LoVo (cell line): ENCODE measurements at places on chromosomes 2 and 18.

DNA sequence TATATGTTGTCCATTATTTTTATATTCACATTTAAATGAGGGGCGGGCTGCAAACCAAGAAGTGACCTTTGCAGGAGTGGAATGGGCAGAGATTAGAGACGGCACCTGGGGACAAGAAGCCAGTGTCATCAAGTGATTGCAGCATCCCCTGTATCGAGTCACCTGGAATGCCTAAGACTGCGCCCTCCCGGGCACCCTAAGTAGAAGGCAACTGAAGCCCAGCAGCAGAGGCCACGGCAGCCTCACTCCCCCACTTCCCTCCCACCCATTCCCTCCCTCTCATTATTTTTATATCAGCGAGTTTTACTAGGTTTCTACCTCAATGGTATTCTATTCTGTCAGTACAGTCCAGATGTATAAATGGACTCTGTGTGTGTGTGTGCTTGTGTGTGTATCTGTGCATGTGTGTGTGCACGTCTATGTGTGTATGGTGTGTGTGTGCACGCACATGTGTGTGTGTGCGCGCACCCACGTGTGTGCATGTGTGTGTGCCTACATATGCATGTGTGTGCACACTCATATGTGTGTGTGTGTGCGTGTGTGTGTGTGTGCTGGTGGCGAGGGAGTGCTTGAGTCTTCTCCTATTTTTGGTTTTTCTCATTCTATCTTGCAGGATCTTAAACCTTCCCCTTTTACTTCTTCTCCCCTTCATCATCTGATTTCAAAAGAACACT, 106.8 kb upstream of the SLC66A3 start:
- DNase-seq, result no peak

DNA sequence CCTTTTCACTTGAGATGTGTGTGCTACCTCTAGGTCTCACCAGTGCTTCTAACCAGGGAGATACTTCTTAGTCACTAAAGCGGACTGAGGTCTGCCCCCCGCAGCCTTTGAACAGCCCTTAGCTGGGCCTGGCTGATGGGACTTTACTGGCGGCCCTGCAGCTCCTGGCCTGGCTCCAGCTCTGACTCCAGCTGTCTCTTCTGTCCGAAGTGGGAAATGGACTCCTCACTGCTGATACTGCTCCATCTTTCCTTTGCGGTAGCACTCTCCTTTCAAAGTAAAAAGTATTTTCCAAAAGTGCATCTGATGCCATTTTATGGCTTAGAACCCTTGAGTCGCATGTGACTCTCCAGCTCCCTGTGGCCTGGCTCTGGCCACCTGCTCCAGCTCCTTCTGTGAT, 64.5 kb downstream of the ATP9B start:
- DNase-seq, result no peak

DNA sequence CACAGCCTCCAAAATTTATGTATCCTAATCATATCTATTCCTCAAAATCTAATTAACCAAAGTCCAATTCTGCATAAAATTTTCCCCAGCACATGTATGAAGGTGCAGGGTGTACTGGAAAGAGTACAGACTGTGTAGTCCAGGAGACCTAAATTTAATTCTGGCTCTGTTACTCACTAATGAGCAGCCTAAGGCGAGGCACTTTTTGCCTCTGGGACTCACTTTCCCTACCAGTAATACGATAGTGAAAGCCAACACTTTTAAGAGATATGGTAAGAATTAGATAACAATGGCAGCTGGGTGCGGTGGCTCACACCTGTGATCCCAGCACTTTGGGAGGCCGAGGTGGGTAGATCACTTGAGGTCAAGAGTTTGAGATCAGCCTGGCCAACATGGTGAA, 177.7 kb downstream of the PIEZO2 start:
- no peak for DNase-seq

GRCh38 chr2:165794536-165794928, 485 bp upstream of the GALNT3 start:
- peak; percentile 38 for DNase-seq

- no peak for DNase-seq
These were observed 2.0 kb upstream of the RAB3GAP1 start for GRCh38 chr2:135050132-135050531.

- DNase-seq, result no peak
These were observed 64.9 kb downstream of the EIPR1 start for GRCh38 chr2:3312576-3313345.

GRCh38 chr2:167198009-167198408, 309.7 kb downstream of the XIRP2 start:
- no peak for DNase-seq

DNA sequence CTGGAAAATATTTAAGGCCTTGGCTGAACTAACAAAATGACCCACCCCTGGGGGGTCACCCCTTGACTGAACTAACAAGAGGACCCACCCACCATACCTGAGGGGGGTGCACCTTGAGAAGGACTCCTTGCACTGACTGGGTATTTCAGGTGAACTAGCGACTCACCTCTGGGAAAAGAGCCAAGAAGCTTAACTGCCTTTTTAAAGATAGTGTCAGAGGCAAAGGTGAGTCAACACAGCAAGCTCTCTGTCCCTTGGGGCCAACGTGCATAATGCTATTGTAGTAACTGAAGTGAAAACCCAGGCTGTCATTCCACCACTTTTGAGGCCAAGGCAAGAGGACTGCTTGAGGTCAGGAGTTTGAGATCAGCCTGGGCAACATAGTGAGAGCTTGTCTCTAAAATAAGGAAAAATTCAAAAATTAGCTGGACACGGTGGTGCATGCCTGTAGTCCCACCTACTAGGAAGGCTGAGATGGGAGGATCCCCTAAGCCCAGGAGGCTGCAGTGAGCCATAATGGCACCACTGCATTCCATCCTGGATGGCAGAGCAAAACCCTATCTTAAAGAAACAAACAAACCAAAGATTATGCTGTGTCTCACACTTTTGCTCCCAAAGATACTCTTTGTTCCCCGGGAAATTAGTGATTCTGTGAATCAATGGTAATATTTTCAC, 36.4 kb upstream of the ZCCHC2 start:
- DNase-seq, result peak; percentile 96

- DNase-seq, result no peak
These were observed 118.1 kb upstream of the MSH6 start for GRCh38 chr2:47664817-47665216.

GRCh38 chr2:60516826-60517225, 36.6 kb downstream of the BCL11A start:
- DNase-seq, result no peak

- DNase-seq, result no peak
These were observed 95.7 kb upstream of the CDH20 start for GRCh38 chr18:61237529-61237928.

DNA sequence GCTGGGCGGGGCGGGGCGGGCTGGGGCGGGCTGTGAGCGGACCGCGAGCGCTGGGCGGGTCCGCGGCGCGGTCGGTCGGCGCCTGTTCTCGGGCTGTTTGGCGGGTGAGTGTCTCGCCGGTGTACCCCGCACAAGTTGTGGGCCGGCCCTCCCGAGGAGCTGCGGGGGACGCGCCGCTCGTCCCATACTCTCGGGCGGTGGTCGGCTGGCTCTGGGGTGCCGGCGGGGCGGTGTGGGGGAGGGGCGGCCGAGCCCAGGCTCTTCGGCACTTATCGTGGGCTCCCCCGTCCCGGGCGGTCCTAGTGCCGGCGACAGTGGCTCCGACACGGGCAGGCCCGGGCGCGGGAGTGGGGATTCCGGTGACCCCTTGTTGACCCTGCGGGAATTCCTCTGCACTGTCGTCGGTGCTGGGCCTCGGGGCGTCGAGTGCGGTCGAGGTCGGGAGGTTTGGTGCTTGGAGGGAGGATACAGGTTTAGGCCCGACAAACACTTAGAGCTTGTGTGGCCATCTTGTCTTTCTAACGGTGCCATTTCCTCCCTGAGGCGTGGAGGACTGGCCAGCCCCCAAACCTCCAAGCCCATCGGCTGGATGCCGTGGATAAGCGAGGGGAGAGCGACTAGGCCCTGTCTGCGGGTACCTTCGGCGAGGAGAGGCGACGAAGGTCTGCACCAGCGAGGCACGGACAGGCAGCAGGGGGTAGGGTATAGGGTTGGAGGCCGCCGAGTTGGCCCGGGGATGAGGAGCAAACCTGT, at the start of gene SEPTIN2:
TSS of gene SEPTIN2 (plus strand) at position 47 of the 753 bp plus-strand sequence. CDS start 8,308 bp downstream, outside the sequence.
- peak; percentile 34 for DNase-seq

DNA sequence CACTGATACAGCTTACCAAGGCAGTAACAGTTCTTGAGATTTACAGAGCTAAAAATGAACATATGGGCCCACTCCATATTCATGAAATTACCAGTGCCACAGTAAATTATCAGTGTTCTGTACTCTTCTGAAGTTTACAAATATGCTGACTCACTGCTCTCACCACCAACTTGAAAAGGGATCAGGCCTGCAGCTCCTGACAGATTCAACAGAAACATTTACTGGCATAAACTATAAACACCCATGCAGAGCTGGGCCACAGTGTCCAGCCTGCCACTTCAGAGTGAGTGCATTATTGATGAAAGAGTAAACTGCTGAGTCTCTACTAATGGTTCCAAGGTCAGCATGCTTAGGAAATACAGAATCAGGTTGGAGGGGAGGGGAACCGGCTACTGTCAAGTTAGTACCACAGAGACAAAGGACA, 83.1 kb downstream of the FARSB start:
- DNase-seq, result no peak

DNA sequence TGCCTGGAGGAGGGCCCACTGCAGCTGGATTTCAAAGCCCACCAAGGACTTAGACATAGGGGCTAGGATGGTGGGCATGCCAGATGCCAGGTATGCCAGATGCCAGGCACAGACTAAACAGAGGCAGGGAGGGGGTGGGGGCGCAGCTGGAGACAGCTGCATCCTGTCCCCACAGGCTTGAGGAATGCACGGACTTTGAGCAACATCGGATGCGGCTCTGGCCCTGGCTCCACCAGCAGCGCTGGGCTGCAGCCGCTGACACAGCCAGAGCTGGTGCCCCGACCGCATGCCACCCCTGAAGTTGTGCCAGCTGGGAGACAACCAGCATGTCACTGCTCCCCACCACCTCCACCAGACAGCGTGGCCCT, 39.5 kb downstream of the AQP12A start:
- DNase-seq, result no peak

- DNase-seq, result no peak
These were observed 116.5 kb upstream of the MCFD2 start for GRCh38 chr2:47031909-47032668.

DNA sequence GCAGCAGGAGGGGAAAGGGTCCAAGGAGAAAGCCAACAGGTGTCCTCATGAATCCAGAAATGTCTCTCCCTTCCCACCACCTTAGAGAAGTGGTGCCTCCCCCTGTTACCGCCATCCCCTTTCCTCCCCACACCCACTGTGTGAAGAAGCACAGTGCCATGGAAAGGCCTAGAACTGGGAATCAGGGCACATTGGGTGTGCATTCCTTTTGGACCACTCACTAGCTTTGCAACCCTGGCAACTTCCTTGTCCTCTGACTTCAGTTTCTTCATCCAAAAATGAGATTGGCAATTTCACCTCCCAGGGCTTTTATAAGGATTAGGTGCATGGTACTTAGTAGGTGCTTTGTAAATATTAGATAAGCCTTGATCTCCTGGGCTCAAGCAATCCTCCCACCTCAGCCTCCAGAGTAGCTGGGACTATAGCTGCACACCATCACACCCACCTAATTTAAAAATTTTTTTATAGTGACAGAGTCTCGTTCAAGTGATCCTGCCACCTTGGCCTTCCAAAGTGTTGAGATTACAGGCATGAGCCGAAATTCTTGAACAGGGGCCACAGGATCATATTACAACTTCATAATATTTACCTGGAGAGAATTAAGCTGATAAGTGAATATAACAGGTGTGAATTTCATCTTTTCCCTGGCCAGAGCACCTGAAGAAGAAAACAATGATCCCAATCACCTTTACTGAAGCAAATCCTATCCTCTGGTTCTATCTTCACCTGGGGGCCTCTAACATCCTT, 97.9 kb upstream of the TAF1B start:
- DNase-seq, result no peak

DNA sequence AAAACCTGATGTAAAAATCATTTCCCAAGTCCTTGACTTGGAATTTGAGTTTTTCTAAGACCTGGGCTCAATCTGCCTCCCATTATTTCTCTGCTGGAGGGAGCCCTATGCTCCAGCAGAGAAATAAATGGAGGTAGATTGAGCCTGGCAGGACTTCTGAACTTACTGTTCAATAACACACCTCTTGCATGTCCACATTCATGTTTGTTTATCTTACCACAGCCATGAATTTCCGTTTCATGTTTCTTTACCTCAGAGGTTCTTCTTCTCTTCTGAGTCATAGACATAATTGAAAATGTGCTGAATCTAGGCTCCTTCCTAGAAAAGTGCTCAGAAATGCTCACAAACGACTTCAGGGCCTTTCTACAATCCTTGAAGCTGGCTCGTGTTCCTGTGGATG, 170.8 kb downstream of the PMAIP1 start:
- no peak for DNase-seq

- no peak for DNase-seq
These were observed 49.9 kb upstream of the RAB6C start for GRCh38 chr2:129929321-129930290.

DNA sequence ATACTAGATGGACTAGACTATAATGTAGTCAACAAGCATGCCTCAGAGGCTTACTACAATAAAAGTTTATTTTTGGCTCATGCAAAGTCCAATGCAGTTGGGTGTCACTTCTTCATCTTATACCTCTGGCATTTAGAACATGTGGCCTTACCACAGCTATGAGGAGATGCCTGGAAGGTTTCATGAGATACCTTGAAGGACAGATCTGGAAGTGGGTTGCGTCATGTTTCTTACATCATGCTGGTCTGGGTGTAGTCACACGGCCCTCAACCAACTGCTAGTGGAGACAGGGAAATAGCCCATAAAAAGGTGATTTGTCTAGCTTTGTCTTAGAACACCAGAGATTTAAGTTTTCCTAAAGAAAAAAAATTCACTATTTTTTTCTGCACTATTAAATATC, 91.7 kb upstream of the MMADHC start:
- peak; percentile 7 for DNase-seq

- no peak for DNase-seq
These were observed 105.6 kb upstream of the REV1 start for GRCh38 chr2:99595373-99595772.
